ENCODE measurements at places on chromosomes 3 and 15.

GRCh38 chr15:94239474-94239873, 8.1 kb downstream of the MCTP2 start:
- DNase-seq, result no peak

DNA sequence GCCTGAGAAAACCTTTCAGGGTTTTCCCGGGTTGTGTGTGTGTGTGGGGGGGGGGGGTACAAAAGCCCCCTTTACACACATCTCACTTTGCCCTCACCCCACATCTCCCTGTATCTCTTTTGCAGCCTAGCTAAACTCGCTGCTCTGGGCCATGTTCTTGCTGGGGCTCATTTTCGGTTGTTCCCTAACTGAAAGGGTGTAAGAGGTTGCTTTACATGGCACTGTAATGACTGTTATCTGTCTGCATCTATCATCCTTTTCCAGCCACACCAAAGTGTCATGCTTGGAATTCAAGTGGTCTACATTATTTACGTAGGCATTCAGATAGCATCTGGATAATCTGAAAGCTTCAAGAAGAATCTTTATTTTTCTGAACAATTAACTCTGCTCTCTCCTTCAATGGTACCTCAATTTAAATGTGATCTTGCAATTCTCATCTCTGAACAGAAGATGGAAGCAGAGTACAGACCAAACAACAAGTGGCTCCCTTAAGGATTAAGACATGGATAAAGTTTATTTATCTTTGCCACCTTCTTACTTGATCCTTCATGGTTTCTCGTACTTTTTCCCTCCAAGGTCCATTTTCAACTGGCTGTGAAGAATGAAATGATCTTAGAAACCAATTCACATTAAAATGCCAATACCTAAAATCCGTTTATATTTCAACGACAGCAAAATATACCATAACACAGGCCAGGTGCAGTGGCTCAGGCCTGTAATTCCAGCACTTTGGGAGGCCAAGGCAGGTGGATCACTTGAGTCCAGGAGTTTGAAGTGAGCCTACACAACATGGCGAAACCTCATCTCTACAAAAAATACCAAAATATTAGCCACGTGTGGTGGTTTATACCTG, 34.9 kb downstream of the DCLK3 start:
- no peak for DNase-seq

DNA sequence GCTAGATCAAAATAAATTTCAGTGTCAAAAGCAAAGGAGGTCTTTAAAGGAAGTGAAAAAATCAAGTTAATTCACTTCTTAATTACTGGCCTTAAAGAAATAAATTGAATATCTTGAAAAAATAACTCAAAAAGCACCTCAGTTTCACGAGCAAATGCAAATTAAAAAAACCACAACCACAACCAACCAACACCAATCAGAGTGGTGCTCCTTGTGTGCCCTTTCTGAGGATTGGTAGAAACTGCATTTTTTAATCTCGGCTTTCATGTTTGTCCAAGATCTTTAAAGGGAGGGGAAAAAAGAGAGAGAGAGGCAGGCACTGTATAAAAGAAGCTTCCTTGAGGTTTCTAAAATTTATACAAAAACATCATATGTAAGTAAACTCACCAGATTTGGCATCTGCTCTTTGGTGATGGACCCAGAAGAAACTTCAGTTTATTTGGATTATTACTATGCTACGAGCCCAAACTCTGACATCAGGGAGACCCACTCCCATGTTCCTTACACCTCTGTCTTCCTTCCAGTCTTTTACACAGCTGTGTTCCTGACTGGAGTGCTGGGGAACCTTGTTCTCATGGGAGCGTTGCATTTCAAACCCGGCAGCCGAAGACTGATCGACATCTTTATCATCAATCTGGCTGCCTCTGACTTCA, at the start of gene GPR15:
Gene GPR15, plus strand, starts transcription at position 357 of the 653 bp plus-strand sequence. Its CDS starts 56 bp downstream, at position 413.
- no peak for DNase-seq

DNA sequence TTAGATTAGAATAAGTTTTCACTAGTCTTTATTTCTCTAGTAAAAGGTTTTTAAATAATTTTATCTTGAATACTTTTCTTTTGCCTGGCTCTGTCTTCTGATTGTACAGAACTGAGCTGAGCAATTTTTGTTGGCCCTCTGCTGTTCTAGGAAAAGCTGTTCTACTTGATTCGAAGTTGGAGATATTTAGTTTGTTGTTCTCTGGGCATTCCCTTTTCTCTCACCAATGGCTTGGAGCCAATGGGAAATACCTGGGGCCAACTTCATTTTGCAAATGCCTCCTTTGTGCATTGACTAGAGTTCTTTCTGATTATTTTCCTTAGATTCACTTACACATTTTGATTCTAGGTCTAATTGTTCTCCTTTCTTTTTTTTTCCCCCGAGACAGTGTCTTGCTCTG, 16.5 kb downstream of the ABHD5 start:
- no peak for DNase-seq

DNA sequence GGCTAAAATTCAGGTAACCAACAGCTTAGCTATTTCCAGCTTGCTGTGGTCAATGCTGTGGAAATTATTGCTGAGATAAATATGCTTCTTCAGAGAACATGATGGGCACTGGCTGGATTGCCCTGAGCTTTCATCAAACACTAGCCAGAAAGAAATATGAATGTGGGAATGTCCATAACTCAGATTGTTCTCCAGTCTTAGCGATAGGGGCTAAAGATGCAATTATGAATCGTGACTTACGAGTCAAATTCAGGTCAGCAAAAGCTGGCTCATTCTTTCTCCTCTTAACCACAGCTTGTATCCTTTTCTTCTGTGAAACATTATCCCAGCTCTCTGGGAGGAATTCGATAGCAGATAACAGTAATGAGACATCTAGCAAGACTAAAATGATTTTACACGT, 307.6 kb downstream of the RYR3 start:
- DNase-seq, result no peak

- no peak for DNase-seq
These were observed 273.3 kb downstream of the RPLP1 start for GRCh38 chr15:69725957-69726356.

DNA sequence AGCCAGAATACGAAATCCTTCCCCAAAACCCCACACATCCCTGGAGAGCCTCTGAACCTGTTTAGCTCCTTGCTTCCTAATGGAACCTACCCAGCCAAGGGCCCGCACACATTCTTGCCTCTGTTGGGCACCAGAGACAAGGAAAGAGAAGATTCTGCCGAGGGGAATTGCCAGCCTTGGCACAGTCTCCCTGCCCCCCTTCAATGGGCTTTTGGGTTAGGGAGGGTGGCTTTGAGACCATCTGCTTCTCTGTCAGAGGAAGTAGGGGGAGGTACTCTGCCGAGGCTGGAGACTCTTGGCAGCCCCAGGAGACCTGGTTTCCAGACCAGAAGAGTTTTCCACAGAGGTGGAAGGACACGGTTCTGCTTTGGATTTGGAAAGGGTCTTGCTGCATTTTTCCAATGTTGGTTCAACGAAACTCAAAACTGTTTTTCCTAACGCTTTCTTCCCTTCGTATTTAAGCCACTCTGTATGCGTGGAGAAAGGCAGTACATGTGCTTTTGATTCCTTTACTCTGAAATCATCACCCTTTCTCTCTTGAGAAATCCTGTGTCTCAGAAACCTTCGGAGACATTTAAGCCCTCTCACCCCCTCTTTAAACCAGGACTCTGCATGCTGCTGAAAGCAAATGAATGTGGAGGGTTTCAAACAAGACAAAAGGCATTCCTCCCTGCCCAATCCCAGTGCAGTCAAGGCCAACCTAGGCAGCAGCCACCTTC, 78.8 kb upstream of the PRR23C start:
- DNase-seq, result no peak

- DNase-seq, result no peak
These were observed 1042.8 kb upstream of the NR2F2 start for GRCh38 chr15:95287720-95288103.

- DNase-seq, result no peak
These were observed 5.0 kb downstream of the CHCHD4 start for GRCh38 chr3:14119651-14120050.

DNA sequence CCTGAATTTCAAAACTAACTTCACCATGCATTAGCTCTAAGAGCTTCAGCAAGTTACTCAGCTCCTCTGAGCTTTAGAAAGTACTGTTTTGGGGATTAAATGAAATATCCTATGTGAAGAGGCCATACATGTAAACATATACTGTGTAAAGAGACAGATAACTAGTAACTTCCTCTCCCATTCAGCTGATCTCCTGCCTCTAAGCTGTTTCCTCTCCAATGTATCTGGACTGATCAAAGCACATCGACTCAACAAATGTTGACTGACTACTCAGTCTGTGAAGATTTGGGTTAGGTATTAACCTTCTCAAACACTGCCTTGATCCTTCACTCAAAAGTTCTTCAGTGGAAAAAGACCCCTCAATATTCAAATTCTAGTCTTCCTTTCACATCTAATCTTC, 82.0 kb downstream of the BOC start:
- DNase-seq, result no peak

GRCh38 chr15:47504624-47505256, 212.6 kb upstream of the SEMA6D start:
- no peak for DNase-seq

GRCh38 chr3:9852528-9852927, 8.7 kb upstream of the RPUSD3 start:
- no peak for DNase-seq

- DNase-seq, result no peak
These were observed 737.2 kb downstream of the SI start for GRCh38 chr3:164341086-164341485.

GRCh38 chr3:177772908-177773557, 575.8 kb upstream of the TBL1XR1 start:
- DNase-seq, result no peak

- no peak for DNase-seq
These were observed 124.8 kb upstream of the C15orf61 start for GRCh38 chr15:67396114-67396513.

DNA sequence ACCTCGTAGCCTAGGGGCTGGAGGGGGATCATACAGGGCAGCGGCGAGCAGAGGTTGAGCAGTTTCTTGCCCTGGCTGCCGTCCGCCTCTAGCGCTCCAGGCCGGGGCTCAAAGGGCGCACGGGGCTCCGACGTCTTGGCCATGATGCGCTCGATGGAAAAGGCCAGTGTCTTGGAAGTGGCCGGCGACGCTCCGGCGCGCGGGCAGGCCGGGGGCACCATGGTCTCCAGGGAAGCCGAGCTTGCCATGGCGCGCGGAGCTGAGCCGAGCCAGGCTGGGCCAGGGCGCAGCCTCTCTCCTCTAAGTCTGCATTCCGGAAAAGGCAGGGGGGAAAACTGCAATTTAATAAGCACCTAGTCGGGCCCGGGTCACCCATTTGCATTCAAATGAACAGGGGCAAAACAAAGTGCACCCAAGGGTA, 719 bp downstream of the FEZF2 start:
- no peak for DNase-seq

DNA sequence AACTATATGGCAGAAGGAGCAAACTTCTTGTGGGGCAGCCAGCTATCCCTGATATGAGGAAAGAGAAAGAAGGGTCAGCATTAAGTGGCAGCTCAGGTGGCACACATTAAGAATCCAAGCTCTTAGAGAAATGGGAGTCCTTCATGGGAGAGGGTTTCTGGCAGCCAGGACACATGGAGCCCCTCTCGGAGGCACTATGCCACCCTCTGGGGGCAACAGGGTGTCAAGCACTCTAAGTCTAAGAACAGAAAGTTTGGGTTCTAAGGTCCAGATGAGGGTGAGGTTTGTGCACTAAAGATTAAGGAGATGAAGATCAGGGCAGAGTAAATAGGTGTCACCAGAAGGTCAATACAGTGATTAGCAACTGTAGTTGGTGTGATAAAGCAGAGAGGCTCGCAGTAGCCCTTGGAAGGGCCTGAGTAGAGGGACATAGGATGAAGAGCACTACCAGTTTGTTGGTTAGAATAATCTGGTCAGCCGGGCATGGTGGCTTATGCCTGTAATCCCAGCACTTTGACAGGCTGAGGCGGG, 89.3 kb downstream of the ST6GAL1 start:
- no peak for DNase-seq

DNA sequence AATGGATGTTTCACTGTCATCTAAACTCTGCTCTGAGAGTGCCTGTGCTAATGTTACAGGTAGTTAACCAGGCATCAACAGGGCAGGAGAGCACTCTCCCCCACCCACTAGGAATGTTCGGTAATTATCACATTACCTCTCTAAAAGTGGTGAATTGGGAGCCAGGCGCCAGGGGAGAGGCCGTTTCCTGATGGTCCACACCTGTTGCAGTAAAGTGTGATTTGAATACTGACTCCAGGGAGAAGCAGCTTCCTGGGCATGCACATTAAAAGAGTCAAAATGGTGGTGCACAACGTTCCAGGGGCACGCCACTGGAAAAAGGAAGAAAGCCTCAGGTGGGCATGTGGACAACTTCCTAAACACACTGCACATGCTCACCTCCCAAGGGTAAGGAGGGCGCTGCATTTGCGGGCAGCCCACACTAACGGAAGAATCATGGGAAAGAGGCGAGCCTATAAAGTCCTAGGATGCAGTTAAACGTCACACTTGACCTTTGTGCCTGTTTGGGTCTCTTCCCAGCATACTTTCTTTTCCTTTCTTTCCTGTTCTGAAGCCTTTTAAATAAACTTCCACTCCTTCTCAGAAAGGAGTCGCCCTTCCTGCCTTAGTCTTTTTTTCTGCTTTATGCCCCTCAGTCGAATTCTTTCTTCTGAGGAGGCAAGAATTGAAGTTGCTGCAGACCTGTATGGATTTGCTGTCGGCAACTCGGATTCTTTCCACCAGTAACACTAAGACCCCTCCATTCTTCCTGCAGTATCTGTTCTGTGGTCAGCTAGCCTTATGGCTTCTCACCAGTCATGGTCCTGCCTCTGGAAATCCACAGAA, 28.9 kb upstream of the GPD1L start:
- DNase-seq, result no peak

DNA sequence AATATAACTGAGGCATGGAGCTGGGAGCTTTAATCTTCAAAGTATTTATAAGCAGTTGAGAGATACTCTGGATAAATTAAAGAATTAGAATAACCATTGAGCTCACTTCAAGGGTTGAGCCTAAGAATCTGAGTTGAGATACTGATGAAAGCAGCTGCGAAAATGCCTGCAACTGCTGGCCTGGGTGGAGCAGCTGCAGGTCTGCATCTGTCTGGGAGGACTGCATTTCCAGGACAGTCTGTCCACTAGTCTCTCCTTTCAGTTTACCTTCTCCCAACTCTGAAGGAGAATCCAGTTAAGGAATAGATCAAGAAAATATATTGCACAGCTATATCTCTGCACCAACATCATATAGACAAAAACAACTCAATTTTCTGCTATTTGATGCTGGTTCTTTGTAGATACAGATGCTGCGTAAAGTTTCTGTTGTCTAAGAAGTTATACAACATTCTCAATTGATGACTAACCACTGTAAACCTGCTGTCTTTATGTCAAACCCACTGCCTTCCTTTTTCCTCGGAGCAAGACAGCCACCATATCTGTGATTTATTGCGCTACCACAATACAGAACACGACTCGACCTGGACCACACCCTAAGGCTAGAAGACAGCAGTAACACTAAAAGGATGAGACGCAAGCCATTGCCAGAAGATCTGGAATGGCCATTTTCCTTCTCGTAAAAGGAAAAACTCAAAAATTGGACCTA, 245.1 kb downstream of the MAGI1 start:
- DNase-seq, result no peak

GRCh38 chr15:98196371-98196770, 235.9 kb downstream of the ARRDC4 start:
- DNase-seq, result no peak

Data from T-helper 22 cell (primary cell).